ENCODE measurements at places on chromosomes 7 and 10.

- no peak for DNase-seq
Observed at GRCh38 chr7:7582596-7582995, 15.9 kb downstream of the MIOS start.

GRCh38 chr10:119525116-119525515, 17.4 kb downstream of the RGS10 start:
- no peak for DNase-seq

DNA sequence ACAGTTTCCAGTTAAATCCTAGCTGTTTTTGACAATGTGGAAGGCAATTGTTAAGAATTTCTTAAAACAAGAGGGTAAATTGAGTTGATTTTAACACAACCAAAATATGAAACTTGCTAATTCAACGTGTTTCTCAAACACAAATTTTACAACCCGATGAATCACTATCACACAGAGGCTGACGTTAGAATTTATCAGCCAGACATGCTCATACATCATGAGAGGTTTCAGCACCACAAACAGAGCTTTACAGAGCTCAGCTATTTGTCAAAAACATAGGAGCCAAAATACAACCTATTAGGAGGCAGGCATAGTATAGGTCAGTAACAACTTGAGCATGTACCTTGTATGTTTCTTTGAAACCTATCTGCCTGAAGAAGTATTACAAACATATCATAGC, 36.1 kb downstream of the LRRN3 start:
- no peak for DNase-seq

DNA sequence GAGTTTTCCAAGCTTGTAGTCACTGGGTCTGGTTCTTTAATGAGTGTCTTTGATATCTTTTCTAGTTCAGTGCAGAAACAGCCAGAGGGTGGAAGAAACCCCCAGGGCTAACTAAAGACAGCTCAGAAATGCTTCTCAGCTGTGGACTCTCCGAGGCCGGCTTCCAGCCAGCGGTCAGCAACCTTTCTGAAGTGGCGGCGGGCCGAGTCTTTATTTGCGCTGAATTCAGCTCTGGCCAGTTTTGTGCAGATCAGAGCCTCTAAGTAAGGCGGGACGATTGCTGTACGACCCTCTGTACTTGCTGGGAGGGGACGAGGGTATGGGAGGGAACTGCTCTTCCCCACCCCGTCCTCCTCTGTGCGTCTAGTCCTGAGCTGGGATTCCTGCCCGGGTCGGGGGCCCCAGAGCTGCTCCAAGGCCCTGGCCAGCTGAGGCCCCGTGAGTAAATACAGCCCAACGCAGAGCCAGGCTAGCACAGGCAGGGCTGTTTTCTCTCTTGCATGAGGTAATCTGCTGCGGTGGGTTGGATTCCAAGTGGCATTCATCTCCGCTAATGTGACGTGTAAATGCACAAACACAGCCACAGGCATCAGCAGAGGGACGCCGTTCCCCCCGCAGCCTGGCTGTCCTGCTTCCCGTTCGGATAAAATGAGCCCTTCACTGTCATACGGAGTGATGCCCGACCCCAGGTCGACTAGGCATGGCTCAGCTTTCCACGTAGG, 159.8 kb downstream of the PIP4K2A start:
- no peak for DNase-seq

GRCh38 chr10:129027906-129028305, 439.1 kb upstream of the MGMT start:
- no peak for DNase-seq

DNA sequence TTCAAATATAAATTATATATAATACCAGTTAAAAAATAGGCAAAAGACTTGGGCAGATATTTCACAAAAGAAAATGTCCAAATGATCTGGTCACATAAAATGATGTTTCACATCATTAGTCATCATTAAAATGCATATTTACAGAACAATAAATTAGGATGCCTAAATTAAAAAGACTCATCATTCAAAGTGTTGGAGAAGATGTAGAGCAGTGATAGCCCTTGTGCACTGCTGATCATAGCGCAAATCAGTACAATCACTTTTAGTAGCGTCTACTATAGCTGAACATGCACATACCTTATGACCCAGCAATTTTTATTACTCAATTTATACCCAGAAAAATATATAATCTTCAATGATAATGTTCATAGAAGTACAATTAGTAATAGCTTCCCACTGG, 333.3 kb upstream of the ETV1 start:
- DNase-seq: no peak

- DNase-seq: no peak
Observed at GRCh38 chr7:139902436-139903102, 73.5 kb downstream of the TBXAS1 start.

GRCh38 chr7:84624927-84625326, 430.3 kb upstream of the SEMA3A start:
- no peak for DNase-seq

DNA sequence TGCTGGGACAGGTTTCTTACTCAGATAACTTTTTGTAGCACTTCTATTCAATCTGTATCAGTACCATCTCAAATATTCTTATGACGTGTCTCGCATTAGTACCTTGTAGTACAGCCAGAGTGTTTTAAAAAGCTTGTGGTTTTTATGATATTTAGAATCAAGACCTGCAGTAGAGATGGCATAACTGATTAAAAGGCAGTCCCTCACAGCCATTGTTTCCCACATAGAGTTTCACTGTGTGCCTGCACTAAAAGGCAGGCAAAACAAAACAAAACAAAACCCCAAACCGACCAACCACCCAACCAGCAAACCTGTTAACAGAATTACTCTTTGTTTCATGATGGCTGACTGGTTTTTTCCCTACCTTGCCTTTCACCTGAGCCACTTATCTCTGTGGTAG, 221.3 kb upstream of the DGKB start:
- DNase-seq: no peak

GRCh38 chr10:99233000-99233688, 2.5 kb downstream of the HPSE2 start:
- DNase-seq: no peak

DNA sequence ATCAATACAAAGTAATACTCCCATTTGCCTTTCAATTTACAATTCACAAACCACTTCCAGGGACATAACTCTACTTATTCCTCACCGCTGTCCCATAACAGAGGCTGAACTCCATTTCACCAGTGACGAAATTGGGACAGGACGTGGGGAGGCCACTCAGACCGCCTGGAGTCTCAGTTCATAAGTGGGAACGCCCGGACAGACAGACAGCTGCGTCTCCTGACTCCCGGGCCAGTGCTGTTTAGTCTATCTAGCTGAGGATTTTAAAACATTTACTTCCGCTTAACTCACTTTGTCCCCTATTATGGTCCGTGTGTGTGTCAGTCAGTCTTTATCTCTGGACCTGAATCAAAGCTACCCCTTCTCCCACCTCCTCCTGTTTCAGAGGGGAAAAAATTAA, 67.4 kb upstream of the ZNF438 start:
- DNase-seq: no peak

DNA sequence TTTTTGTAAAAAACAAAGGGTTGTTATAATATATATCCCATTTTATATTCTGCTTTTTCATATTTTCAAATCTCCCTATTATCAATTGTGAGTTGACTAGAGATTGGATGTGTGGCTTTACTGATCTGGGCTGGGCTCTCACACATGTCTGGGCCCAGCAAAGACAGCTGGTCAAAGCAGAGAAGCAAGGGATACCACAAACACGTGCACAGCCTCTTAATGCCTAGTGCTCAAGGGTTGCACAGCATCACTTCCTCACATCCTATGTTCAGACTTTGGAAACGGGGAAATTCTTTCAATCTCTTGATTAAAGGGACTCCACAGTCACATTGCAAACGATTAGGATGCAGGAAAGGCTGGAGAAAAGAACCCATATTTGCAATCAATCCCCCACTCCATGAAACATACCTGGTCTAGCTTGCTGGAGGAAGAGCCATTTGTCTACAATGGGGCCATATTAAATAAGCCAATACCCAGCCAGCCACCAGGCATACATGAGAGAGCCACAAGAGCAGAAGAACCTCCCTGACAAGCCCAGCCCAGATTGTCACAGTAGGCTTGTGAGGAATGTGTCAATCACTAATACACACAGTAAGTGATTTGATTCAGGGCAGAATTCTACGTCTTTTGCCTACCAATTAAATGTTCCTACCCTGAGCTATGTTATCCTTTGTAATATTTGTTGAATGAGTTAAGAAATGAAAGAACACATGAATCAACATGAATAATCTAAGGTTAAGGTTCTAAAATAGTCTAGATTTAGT, 431.2 kb downstream of the TNS3 start:
- no peak for DNase-seq

- no peak for DNase-seq
Observed at GRCh38 chr10:62045765-62046521, 144.4 kb downstream of the ARID5B start.

GRCh38 chr7:138978541-138979184, 2.5 kb downstream of the KIAA1549 start:
- no peak for DNase-seq

- DNase-seq: no peak
Observed at GRCh38 chr7:77444123-77444522, 28.0 kb upstream of the GSAP start.

- no peak for DNase-seq
Observed at GRCh38 chr7:112873831-112874553, 83.8 kb upstream of the TMEM168 start.

DNA sequence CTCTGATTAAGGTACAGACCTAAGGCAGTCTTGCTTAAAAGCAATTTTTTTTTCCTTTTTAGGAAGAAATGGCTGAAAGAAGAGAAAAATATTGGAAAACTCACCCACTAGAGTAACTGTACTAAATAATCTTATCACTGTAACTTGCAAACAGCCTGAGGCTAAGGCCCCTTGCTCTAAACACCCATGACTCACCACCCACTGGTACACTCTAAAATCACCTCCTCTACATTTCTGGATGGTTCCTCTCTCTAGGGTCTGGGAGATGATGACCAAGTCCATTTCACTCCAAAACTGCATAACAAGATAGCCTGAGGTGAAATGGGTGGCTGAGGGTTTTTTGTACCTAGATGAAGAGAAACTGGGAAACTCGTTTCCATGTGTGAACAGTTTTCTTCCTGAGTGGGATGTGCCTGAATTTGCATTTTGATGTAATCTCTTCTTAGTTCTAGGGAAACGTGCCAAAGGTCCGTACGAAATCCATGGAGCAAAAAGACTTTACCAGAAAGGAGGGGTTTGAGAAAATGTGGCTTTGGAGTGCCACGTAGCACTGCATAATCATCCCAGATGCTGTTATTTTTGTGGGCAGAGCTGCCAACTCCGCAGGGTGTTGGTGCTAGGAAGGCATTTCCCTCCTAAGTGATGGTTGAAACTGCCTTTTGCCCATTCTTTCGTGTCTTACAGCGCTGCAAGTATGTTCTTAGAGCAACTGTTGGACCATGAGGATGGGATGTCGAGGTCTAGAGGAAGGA, 113.5 kb upstream of the C10orf90 start:
- no peak for DNase-seq

DNA sequence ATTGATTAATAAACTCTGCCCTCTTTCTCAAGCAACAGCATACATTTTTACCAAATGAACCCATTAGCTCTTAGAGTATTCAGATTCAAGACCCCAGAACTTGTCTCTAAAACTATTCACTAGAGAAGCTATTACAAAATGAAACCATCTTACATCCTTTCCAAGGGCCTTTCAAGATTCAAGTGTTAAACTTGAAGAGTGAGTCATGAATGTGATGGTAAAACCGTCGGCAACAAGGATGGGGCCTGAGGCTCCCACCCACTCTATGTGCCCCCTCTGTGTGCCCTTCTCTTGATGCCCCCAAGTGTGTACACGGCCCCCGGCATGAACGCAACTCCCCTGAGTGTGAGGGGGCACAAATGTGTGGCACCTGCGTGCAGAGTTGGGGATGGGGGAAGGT, 46.4 kb downstream of the SFMBT2 start:
- no peak for DNase-seq

- no peak for DNase-seq
Observed at GRCh38 chr10:4007771-4008170, 222.8 kb upstream of the KLF6 start.

DNA sequence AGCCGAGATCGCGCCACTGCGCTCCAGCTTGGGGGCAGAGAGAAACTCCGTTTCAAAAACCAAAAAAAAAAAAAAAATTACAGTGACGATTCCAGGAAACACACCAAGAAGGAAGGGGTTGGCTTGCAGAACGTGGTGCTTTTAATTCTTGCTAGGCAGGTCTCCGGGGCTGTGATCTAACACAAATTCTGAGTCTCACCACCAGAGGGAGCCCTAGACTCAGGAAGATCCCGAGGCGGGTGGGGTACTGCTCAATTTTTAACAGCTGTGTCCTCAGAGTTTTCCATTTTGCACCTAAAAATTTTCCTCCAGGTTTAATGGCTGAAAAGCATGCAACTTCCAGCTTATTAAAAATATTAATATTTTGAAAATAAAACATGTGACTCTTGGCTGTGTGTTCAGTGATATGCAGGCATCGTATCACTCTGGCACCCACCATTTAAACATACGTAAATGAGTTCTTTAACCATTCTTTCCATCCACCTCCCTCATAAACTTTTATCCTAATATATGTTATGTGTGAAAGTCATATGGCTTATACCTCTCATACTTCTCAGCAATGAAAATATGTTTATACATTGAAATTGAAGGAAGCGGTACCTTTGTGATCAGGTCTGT, 26.5 kb upstream of the NUB1 start:
- peak; percentile 43 for DNase-seq

- DNase-seq: no peak
Observed at GRCh38 chr7:73521636-73522104, 423 bp downstream of the BAZ1B start.

GRCh38 chr7:51020944-51021343, 238.2 kb upstream of the GRB10 start:
- DNase-seq: no peak

GRCh38 chr10:83680470-83680891, 458.8 kb upstream of the GHITM start:
- no peak for DNase-seq

DNA sequence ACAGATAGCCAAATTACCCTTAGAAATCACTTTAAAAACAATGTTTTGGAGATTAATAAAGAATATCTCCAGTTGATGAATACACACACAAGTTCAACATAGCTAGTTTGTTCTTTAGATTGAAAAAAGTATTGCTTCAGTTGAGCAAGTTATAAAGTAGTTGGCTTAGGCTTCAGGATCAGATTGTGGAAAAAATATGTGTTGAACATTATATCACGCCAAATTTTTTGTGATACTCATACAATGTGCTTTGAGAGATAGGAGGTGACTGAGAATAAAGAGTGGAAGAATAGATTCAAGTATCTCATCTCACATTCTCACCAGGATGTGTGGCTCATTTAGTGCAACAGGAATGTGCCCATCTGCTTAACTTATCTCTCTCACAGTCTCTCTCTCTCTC, 553.3 kb downstream of the HTR7 start:
- DNase-seq: no peak

- DNase-seq: no peak
Observed at GRCh38 chr10:130877126-130877525, 434.4 kb downstream of the TCERG1L start.

GRCh38 chr10:30734901-30735300, 105.3 kb upstream of the LYZL2 start:
- no peak for DNase-seq

- no peak for DNase-seq
Observed at GRCh38 chr10:72981028-72981881, 26.6 kb upstream of the PLA2G12B start.

GRCh38 chr7:26100406-26101339, 51.3 kb upstream of the NFE2L3 start:
- no peak for DNase-seq

Measured in COLO829 (cell line).